Omental fat pad (tissue), 4 donors: ENCODE measurements at places on chromosomes 16 and 17.

DNA sequence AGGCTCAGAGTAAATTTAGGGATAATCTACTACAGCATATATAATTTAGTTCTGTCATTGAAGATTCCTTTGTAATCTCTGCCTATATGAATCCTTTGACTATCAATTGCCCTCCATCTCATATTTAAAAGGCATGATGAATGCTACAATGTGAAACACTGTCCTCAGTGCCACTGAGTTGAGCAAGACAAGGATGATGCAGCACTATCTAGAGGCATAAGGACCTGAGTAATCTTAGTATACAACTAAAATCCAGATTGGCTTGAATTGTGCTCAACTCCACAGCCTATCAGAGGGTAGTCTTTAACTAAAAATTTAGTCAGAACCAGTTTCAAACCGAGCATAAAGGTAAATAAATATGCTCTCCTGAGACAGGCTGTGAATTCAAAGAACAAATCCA, 11.6 kb upstream of the STRADA start:
- DNase-seq = no peak

GRCh38 chr16:7381671-7382070, 49.0 kb downstream of the RBFOX1 start:
- DNase-seq = no peak

DNA sequence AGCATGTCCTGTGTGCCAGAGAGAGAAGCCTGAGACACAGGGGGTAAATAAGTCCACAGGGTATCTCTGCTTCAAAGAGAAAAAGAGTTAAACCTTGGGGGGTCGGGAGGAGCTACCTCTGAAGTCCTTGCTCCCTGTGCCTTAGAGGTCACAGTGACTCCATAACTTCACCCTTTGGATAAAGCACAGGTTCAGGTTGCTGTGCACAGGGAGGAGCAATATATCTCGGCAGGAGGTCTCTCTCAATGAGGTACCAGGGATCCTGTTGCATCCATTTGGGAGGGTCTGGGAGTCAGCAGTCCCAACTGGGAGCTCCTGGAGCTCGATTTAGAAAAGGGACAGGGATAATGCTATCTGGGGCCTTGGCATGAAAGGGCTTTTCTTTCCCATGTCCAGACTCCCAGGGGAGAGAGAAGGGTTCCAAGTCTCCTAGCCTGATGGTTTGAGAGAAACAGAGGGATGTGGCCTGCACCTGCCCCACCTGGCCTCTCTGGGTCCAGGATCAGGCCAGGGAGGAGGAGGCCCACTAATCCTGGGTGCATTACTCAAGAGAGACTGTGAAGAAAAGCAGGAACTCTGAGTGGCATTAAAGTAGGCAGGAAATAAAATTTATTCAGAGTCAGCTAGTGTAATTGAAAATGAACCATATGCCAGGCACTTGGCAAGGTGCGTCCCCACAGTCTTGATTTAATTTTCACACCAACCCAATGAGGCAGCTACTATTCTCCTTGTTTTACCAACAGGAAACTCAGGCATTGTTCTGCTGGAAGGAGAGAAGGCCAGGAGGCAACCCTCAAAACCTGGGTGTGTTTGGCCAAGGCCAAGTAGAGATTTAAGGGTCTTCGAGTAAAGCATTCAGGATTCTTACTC, 40.7 kb downstream of the CUEDC1 start:
- DNase-seq = no peak

- DNase-seq = no peak
Measured at GRCh38 chr17:60416368-60416925, 5.8 kb upstream of the CHCT1 start.

- no peak for DNase-seq
Measured at GRCh38 chr16:84830765-84831384, 11.1 kb downstream of the CRISPLD2 start.

DNA sequence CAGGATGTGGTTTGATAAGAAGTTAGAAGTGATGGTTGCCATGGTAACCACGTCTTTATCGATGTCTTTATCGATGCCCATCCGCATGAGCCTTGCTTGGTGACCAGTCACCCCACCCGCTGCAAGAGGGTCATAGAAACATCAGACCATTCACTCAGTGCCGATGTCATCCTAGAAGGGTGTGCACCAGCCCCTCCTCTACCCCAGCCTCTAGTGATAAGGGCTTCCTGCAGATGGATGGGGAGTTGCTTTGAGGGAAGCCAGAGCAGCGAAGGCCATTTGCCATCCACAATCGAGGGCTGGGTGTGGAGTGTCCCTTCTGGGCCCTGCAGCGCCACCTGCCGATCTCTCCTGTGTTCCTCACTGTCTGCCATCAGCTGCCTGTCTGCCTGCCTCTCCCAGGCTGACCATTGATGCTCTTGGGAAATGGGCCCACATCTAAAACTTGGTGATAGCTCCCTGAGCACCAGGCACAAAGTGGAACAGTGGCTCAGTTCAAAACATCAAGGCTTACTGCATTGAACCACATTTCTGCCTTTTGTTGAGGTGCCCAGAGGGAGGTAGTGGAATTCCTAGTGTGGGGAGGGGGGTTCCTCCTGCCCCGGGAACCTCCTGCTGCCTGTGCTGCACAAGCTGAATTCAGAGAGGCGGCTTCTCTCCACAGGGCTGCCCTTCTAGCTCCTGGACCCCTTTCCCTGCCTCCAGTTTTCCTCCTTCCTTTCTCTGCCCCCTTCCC, 8.9 kb downstream of the CALB2 start:
- DNase-seq = no peak

DNA sequence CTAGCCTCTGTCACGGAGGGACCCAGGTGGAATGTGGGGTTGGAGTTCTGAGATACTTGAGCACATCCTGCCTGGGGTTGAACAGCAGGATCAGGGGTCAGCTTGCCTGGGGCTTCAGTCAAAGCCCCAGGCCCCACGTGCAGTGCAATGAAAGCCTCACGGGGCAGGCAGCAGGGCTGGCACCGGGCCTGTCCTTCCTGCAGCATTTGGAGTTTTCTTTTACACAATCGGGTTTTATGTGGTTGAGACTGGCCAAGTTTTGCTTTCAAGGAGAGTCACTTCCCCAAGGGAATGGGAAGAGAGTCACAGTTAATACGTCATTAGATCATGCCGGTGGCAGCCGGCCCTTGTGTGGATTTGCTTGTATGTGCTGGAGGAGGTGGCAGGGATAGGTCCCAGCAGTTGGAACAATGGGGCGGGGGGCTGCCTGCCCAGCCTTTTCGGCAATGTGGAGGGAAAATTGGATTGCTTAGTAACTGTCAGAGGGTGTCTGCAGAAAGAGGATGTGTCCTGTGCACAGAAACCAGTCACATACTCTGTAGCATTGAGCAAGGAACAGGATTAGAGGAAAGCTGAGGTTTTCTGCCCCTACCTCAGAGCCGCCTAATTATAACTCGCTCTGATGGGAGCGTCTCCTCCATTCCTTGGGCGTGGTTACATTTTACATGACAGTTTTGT, 4.5 kb downstream of the RMI2 start:
- DNase-seq = no peak

GRCh38 chr17:28500712-28501379, 5.3 kb upstream of the FOXN1 start:
- DNase-seq = no peak

GRCh38 chr17:70888324-70888723, 719.0 kb downstream of the KCNJ2 start:
- no peak for DNase-seq
